GM04503 (cell line): ENCODE measurements at places on chromosomes 4 and X.

DNA sequence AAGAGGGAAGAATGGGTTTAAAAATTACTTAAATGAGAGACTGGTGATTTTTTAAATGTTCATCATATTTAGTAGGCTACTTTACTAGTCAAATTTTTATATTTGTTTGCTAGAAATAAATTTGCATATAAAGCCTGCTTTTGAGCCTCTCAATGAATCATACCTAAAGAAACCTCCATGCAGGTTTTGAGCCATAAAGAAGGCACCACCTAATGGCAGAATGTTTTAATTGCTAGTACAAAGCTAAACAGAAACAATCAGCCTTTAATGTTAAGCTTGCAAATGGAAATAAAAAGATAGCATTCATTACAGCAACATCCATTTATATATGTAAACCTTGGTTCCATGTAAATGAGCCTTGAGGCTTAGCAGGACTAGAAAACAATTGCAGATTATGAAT is 989.7 kb downstream of the CCSER1 start:
- no peak for DNase-seq

DNA sequence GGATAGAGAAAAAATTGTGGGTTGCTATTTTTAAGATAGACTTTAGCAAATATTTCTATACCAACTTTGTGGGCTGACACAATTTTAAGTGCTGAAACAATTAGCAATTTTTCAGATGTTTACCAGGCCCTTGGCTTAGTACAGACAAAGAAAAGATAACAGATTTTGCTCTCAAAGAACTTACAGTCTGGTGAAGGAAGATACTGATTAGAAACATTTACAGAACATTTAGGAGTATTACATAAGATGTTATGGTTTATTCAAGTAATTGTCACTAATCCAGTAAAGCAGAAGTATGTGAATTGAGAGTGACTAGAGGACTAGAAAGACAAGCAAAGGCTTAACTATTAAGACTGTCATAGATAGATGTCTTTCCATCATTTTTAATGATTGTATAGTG is 35.3 kb upstream of the NDUFC1 start:
- no peak for DNase-seq

GRCh38 chrX:24333371-24333770 is 19.5 kb upstream of the SUPT20HL2 start:
- no peak for DNase-seq

DNA sequence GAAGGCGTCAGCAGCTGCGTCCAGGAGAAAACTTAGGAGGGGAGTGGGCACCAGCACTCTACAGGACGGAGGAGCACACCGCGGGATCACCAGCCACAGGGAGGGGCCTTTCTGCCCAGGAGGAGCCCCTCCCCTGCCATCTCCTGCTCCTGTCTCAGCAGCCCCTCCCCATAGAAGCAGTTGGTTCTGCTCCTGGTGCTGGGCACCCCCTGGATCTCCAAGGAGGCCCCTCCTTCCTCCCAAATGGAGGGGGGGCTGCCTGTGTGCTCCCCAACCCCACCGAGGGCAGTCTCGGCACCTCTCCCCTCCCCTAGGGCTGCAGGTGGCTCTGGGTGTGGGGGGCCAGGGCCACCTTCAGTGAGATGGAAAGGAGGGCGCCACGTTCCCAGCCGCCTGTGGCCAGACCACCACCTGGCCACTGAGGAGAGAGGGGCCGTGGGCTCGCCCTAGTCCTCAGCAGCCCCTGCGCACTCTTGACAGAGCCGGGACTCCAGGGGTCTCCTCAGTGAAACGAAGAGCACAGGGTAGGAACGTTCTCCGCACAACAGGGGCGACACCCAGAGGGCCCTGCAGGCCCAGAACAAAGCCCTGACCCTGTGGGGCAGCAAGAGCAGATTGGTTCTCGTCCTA is 37.8 kb downstream of the CPLX1 start:
- DNase-seq: no peak

- DNase-seq: no peak
These were observed 84.4 kb downstream of the HTT start for GRCh38 chr4:3158841-3159240.
